NCI-H187 treated with DMSO at 0.1 percent for 48 hours (cell line): ENCODE measurements at places on chromosomes 3 and 15.
A peak's percentile ranks its signal among the peaks of the same experiment; 100 is the strongest.

DNA sequence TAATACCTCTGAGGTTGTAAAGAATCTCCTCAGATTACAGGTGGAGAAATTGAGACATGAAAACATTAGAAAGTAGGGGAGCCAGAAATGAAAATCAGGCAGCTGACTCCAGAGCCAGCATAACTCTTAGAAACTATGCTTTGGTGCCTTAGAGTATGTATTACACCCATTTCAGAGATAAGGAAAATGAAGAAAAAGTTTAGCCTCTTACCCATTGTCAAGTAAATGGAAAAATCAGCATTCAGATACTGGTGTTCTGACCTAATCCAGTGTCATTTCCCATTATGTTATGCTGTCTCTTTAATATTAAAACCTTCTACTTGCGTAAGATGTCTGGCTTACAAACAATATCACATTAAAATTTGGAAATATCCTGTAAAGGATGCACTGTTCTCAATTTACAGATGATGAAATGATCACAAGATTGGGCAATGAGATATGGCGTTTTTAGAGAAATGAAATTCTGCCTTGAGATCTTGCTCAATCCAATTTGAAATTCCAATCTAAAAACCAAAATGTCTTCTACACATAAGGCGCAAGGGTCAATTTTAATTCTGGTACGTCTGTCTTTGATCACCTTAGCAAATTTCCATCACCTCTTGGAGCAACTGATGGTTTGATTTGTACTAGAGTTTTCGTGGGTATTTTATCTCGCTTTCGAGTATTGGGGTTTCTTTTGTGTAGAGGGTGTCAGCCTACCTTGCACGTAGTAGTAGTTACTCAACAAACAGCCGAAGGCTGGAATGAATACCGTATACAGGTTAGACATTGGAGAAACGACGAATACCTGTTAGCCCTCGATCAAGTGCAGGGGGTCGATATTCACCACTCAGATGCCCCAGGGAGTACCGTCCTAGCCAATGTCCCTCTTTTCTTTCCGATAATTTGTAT is 902 bp upstream of the ZCWPW2 start:
- no peak for DNase-seq

DNA sequence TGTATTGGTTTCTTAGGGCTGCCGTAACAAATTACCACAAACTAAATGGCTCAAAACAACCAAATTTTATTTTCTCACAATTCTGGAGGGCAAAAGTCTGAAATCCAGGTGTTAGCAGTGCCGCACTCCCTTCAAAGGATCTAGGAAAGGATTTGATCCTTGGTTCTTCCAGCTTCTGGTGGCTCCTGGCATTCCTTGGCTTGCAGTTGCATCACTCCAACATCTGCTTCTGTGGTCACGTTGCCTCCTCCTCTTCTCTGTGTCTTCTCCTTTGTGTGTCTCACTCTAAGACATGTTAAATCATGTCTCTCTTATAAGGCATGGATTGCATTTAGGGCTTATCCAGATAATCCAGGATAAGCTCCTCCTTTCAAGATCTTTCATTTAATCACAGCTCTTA is 262.2 kb downstream of the MEX3B start:
- no peak for DNase-seq

- no peak for DNase-seq
Measured at GRCh38 chr3:132753946-132754345, 31.7 kb upstream of the NPHP3 start.

DNA sequence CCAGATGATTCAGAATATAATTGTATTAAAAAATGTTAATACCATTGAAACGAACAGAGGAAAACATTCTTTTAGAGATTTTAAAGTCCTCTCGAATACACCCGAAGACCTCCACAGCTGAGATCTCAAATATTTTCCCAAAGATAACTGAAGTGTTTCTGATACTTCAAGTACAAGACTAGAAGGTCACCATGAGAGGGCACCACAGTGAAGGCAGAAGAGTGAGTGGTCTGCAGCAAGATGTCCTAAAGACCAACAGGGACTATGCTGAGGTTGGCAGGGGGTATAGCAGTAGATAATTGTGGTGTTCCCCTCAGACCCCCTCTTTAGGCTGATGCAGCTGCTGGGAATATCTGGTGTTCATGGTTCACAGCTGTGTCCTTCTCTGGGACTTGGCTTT is 156.5 kb downstream of the PDCD6IP start:
- DNase-seq: no peak

DNA sequence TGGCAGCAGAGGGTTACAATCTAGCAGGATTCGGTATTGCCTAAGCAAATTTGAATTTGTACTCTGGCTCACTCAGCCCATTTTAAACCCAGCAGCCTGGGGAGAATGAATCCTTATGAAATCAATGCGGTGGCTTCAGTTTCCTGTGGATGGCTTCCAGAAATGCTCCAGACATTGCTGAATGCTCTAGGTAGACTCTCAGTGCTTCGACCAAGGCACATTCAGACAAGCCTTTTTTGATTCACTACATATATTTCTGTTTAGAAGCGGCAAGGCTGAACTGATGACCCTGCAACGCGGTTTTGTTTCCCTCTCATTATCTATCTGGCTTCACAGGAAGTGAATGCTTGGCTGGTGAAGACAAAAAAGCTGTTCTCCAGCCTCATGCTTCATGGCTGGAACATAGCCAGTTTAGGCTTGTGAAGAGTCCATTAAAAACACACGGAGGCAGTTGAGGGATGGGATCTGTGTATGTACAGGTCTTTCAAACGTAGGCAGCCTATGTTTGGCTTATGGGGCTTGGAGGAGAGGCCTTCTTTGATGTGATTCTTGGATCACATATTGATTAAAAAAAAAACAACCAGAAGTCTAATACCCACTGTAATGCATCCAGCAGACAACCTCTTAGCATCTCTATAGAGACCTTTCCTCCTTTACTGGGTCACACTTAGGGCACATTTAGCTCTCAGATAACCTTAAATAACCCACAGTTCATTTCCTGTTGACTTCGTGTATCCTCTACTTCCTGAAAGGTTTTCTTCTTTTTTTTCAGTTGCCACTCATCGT is 400.2 kb upstream of the TBL1XR1 start:
- peak; percentile 61 for DNase-seq

GRCh38 chr3:5565026-5565425 is 377.5 kb downstream of the EDEM1 start:
- no peak for DNase-seq

GRCh38 chr3:67983166-67983565 is 328.8 kb upstream of the SUCLG2 start:
- no peak for DNase-seq

- DNase-seq: no peak
Measured at GRCh38 chr3:7207125-7207524, 346.2 kb downstream of the GRM7 start.

DNA sequence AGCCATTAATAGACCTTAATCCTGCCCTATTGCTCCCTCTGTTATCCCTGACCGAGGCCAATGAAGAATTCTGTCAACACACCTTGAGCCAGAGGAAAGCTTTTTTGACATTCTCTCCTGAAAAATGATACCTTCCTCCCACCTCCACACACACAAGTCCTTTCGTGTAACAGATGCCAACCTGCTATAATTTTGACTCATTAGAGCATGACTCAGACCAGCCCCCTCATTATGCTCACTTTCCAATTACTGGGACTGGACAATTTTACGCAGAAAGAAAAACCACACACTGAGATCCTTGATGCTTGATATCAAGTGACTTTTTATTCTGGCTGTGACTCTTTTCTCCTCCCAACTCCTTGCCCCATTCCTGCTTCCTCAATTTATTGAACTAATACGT is 50.9 kb downstream of the LSAMP start:
- DNase-seq: no peak

- no peak for DNase-seq
Measured at GRCh38 chr3:181497358-181497757, 214.4 kb upstream of the SOX2 start.

GRCh38 chr15:99399618-99400017 is 148.3 kb downstream of the LRRC28 start:
- no peak for DNase-seq

DNA sequence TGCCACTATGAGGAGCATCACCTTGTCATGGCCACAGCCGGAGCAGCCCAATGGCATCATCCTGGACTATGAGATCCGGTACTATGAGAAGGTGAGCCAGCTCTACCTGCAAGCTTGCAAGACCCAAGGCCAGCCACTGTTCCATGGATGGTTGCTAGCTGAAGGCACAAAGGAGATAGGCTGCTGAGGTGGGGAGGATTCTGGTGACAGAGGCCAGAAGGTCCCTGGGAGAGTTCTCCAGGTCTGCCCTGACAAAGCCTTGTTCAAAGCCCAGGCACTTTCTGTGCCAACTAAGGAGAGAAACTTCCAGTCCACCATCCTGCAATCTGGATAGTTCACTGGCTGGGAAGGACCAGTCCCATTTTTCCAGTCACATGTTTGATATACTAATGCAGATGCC is 359.1 kb downstream of the EPHB1 start:
- DNase-seq: no peak

GRCh38 chr15:53247041-53247708 is 457.0 kb upstream of the ONECUT1 start:
- DNase-seq: no peak

- no peak for DNase-seq
Measured at GRCh38 chr3:65945480-65945879, 93.2 kb downstream of the MAGI1 start.

DNA sequence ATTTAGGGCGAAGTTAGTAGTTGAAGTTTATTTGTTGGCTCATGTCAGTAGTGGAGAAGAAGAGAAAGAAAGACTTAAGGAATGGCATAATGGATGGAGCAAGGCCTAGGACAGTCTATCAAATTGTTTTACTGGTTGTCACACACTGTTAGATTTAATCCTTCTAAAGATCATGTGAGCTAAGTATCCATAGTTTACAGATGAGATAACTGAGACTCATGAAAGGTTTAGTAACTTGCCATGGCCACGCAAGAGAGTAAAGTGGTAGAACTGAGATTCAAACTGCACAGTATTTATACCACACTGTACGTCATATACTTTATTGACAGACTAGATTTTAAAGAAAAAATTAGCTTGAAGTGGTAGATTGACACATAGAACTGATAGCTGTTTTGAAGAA is 11.4 kb downstream of the SPRED1 start:
- no peak for DNase-seq

GRCh38 chr3:150091626-150092025 is 120.9 kb upstream of the PFN2 start:
- DNase-seq: no peak

- peak; percentile 22 for DNase-seq
Measured at GRCh38 chr3:52685285-52685708, 416 bp downstream of the PBRM1 start.

GRCh38 chr3:8645712-8646111 is 1.1 kb upstream of the SSUH2 start:
- DNase-seq: no peak

DNA sequence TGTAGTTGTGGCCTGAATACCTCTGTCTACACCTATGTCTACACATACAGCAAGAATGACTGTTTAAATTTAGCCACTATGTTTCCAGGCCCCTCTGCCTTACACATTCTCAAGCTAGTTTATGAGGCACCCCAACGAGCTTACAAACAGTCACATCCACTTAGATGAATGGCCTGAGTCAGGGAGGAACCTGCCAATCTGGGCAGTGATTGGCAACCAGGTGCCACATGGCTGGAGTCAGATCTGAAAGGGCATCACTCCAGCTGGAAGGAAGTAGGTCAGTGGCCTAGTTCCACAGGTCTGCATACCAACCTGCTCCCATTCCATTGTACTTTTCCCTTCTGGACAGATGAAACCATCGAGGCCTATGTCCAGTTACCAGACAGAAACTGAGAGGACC is 136.3 kb downstream of the FOXP1 start:
- no peak for DNase-seq

GRCh38 chr3:183208260-183208659 is 44.8 kb upstream of the B3GNT5 start:
- no peak for DNase-seq

DNA sequence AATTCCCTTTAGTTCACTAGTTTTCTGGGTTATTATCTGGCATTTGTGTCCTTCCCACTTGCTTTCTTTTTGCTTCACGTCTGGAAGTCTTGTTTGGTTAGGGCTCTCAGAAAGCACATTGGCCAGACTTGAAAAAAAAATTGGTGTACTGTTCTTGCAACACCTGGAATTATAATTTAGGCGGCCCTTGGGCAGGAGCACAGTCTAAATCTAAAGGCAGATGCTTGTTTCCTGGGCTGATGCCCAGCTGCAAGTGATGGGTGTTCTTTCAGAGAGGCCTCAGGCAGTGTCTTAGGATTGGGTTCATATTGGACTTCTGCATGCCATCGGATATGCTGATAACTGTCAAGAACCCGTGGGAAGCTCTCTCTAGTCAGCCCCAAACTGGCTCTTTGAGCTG is 521.5 kb downstream of the PDCD6IP start:
- no peak for DNase-seq

DNA sequence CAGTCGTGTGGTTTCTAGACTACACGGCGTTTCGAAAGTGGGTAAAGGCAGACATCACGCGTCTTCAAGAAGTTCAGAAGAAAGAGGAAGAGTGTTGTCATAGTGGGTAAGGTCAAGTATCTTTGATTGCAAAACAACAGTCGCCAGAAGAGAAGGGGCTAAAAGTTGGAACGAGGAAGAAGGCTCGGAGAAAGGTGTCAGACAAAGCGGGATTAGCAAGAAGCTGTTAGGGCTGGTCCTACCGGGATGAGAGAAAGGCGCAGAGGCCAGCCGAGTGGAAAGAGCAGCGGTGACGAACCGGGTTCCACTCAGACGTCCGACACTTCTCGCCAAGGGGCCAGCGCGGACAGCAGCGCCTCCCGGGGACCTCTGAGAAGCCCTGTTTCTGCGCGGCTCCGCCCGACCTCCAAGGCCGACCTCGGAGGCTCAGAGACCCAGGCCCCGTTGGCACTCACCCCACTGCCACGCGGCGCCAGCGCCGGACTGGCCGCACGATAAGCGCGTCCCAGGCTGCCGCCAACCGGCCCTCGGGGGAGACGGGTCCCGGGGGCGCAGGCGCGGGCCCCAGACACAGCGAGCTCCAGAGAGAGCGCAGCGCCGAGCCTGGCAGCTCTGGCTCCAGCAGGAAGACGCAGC is 436 bp downstream of the ADPGK start:
- DNase-seq: no peak

DNA sequence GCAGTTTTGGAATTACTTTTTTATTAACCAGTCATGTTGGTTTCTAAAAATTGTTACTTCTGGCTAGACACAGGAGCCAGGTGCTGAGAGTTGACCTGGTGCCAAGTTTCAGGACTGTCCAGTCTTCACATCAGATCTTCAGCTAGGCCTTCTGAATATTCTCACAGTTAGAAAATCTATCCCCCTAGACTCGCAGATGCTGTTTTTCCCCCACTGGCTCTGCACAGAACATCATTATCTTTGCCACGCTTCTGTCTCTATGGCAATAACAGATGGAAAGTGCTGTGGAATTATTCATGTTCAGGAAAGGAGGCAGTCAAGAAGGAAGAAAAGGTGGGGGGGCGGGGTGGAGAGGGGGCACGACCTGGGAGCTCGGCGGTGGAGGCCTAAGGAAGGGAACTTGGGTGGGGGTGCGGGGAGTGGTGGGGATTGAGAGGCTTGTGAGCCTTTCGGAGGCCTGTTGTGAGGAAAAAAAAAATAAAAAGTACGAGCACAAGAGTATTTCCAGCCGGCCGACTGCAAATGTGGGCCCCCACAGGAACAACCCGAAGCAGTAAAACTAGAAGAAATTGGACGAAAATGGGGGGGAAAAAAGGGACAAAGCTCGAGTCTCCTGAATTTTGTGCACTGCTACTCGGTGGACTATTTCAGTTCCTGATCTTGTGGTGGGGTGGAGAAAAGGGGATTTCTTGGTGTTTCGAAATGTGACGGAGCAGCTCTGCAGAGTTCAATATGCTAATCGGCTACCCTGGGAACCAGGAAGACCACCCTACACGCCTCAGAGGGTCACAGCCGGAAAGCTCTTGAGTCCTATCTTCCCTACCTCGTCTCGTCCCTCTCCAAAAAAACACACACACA is 1.5 kb upstream of the SKIL start:
- DNase-seq: no peak
